RKO (cell line): ENCODE measurements at places on chromosomes 5 and 9.
A peak's percentile ranks its signal among the peaks of the same experiment; 100 is the strongest.

- no peak for DNase-seq
Measured at GRCh38 chr5:120808606-120809005, 344.5 kb downstream of the PRR16 start.

DNA sequence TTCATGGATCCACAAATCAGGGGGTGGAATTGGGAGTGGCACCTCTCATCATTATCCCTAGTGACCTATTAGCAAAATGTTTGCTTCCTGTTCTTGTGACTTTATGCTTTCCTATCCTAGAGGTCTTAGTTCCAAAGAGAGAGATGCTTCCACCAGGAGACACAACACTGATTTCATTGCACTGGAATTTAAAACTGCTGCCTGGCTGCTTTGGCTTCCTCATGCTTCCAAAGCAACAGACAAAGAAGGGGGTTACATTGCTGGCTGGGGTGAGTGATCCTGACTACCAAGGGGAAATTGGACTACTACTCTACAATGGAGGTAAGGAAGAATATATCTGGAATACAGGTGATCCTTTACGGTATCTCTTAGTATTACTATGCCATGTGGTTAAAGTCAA lies 69.2 kb upstream of the SH3GL2 start:
- no peak for DNase-seq

GRCh38 chr9:104808035-104808614 lies 44.2 kb downstream of the NIPSNAP3B start:
- DNase-seq, result peak; percentile 16

DNA sequence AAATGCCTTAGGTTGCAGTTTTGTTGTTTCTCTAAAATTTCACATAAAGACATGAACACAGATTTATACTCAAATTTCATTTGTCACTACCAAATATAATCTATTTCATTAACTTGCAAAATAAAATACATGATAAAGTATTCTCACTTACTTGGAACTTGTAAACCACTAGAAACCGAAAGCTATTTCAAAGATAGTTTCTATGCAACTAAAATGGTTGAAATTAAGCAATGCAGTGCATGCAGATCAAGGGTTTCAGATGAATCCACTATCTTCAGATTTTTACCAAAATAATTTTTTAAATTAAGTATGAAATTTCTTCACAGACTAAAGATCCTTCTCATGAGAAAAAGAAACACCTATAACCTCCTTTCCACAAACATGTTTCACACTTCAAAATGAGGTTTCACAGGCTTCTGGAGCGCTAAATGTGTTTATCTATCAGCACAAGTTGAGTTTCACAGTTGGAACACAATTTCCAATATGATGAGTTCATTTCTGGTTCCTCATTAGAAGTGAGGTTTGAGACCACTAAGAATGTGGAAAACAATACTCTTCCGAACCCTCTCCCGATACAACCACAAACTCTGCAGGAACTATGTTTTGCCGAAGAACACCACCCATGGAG lies 63.9 kb downstream of the EPB41L4A start:
- DNase-seq, result no peak

DNA sequence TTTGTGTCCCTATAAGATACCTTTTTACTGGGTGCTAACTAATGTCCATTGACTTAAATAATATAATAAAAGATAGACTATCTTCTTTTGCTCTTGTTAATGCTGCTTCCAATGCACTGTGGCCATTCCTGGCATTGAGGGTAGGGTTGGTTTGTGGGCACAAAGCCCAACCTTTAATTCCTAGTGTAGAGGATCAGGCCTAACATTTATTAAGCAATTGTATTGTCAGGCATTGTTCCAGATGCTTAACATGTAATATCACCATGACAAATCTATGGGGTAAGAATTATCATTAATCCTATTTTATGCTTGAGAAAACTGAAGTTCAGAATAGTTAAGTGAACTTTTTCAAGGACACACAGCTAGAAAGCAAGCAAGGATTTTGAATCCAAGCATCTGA lies 60.4 kb upstream of the GPBP1 start:
- DNase-seq, result no peak

- peak; percentile 40 for DNase-seq
Measured at GRCh38 chr5:172007175-172008110, 1.0 kb upstream of the FBXW11 start.
